Activated CD4-positive, alpha-beta T cell treated with anti-CD3 and anti-CD28 coated beads, Interleukin-2, amount 50 U/mL, for 24 hours (primary cell): ENCODE measurements at places on chromosomes 11 and 22.

DNA sequence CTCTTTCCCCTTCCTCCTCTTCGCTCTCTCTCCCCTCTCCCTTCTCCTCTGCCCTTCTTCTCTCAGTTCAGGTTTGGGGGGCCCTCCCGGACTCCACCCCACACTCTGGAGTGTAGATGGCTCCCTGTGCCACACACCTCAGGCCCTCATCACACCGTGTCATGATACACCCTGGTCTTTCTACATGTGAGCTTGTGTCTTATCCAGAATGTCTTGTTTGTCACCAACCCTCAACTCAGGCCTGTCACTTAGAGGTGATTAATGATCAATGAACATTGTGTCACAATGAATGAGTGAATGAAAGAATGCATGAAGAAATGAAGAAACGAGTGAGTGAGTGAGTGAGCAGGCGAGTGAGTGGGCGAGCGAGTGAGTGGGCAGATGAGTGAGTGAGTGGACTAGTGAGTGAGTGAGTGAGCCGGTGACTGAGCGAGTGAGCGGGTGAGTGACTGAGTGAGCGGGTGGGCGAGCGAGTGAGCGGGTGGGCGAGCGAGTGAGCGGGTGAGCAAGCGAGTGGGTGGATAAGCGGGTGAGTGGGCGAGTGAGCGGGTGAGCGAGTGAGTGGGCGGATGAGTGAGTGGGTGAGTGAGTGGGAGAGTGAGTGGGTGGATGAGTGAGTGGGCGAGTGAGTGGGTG is 33.8 kb downstream of the CAPN1 start:
- DNase-seq = no peak

GRCh38 chr22:43844560-43845545 is 17.5 kb downstream of the SULT4A1 start:
- DNase-seq = no peak

GRCh38 chr11:134701564-134702165 is 289.6 kb upstream of the B3GAT1 start:
- no peak for DNase-seq

DNA sequence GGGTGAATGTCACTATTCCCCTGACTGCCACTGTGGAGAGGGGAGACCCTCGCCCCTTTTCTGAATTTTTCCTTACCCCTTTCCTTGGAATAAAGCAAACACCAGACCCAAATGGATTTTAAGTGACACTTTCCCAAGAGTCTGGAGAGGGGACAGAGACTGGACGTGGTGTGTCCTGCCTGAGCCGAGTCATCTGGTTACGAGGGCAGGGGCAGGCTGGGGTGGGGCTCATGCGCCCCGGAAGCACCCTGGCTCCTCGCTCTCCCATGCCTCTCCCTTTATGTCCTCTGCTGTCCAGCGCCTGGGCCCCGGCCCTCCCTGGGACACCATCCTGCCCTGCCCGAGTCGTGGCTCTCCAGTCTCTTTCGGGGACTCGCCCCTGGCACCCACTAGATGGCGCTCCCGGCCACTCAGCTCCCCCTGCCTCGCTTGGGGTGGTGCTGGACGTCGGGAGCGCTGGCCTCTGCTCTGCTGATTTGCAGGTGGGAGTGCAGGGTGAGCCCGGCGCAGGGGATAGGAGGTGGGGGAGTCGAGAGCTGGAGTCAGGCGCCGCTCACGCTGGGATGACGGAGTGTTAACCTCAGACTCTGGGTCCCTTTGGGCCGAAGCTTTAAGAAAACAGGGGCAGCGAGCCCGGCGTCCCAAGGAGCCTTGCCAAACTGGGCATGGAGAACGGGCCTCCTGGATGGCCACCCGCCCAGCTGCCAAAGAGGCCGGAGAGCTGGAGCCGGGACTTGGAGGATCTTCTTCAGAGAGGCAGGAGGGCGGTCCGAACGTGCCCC is 89.8 kb downstream of the RPS6KA4 start:
- peak; percentile 60 for DNase-seq

DNA sequence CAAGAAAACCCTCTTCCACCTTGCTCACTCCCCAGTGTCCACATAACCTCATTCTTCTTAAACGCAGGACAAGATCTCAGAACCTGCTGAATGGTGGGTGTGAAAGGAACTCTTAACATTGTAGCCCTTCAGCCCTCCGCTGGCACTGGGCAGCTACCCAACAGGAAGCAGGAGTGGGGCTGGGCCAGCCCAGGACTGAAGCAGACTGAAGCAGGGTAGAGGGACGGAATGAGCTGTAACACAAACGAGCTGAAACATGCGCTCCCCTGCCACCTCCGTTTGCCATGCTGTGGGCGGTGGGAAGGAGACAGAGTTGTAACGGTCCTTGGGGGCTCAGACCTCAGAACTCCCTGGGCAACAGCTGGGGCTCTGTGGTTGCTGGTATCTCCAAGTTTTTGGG is 23.6 kb downstream of the NPAT start:
- DNase-seq = no peak

DNA sequence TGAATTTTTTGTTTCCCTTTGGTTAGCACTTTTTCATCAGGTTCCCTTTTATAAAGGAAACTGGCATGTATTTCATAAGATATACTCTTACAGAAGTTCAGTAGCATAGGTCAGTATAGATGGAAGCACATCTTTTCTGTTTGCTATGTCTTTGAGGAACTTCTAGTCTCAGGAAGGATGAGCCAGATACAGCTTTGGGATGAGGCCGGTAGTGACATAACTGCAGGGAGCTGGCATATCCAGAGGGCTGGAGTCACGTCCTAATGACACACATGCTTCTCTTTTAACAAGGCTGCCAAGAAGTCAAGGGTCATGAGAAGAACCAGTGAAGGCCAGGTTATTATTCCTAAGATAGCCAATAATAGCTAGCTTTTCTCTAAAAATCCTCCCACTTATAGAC is 33.3 kb upstream of the ADSL start:
- no peak for DNase-seq

DNA sequence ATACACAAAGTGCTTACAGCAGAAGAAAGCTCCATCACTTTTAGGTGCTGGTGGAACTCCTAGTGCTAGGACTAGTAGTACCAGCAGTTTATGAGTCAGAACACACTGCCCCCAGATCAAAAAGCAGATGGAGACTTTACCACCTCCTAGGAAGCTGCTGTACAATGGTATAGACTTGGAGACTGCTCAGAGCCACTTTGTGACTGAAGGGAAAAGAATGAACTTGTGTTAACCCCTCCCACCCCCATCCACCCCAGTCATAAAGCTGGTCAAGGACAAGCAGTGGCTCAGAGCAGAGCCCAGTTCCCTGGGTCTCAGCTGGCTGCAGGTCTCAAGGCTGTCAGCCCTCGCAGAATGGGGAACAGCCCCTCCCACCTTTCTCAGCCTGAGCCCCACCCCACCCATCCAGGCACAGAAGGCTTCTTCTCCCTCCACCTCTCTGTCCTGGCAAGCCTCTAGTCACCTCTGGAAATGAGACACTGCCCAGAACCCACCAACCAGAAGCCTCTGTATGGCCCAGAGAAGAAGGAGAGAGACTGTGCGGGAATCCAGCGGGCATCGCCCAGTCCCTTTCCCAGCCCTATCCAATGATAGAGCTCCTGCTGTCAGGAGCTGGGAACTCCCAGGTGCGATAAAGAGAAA is 23.8 kb downstream of the PACSIN2 start:
- no peak for DNase-seq

- no peak for DNase-seq
Measured at GRCh38 chr11:36073411-36074203, 129.7 kb downstream of the LDLRAD3 start.

GRCh38 chr11:57981536-57981935 is 42.1 kb upstream of the OR9Q1 start:
- DNase-seq = no peak

GRCh38 chr11:8283100-8283464 is 19.4 kb upstream of the LMO1 start:
- no peak for DNase-seq

- DNase-seq = no peak
Measured at GRCh38 chr22:27800250-27801201, 1.0 kb downstream of the MN1 start.

DNA sequence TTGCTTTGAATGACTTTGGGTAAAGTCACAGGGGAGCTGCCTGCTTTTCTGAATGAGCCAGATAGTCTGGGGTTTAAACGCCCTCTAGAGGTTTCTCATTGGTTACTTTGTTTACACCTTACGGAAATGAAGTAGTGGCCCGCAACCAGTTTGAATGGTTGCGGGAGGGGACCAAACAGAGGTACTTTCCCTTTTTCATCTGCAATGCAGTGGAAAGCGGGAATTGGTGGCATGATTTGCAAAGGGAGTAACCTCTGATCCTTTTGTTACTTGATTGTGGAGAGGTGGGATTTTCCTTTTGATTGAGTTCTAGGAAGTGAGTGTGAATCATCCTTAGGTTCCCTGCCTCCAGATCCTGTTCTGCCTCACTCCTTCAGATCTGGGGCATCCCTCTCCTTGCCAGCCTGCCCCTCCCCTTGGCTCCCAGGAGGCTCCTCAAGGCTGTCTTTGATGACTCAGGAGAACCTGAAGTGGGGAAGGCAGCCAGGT is 15.9 kb upstream of the GLYATL1 start:
- no peak for DNase-seq

- DNase-seq = no peak
Measured at GRCh38 chr11:103586756-103587155, 449.7 kb upstream of the DDI1 start.

DNA sequence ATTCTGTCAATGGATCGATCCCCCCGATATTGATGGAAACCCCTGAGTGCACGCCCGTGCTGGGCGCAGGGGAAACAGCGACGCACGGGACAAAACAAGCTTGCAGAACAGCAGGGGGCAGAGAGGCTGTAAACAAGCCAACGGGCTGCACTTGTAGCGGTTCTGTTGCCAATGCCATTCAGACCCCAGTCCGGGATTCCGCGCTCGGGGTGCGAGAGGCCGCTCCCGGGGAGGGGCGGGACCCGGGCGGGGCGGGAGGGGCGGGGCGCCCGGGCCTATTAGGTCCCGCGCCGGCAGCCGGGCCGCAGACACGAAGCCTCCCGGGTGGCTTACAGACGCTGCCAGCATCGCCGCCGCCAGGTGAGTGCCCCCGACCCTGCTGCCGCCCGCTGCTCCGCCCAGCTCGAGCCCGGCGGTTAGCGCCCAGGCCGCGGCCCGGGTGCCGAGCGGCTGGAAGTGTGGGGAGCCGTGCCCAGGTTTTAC is at the start of gene BIK:
TSS of gene BIK (plus strand) at position 307 of the 483 bp plus-strand sequence. CDS start 13,273 bp downstream, outside the sequence.
- peak; percentile 13 for DNase-seq

- no peak for DNase-seq
Measured at GRCh38 chr11:18145837-18146236, 13.5 kb downstream of the MRGPRX3 start.

- no peak for DNase-seq
Measured at GRCh38 chr11:75578977-75579376, 16.9 kb downstream of the SERPINH1 start.

GRCh38 chr11:12127206-12127898 is 17.0 kb downstream of the MICAL2 start:
- DNase-seq = no peak

DNA sequence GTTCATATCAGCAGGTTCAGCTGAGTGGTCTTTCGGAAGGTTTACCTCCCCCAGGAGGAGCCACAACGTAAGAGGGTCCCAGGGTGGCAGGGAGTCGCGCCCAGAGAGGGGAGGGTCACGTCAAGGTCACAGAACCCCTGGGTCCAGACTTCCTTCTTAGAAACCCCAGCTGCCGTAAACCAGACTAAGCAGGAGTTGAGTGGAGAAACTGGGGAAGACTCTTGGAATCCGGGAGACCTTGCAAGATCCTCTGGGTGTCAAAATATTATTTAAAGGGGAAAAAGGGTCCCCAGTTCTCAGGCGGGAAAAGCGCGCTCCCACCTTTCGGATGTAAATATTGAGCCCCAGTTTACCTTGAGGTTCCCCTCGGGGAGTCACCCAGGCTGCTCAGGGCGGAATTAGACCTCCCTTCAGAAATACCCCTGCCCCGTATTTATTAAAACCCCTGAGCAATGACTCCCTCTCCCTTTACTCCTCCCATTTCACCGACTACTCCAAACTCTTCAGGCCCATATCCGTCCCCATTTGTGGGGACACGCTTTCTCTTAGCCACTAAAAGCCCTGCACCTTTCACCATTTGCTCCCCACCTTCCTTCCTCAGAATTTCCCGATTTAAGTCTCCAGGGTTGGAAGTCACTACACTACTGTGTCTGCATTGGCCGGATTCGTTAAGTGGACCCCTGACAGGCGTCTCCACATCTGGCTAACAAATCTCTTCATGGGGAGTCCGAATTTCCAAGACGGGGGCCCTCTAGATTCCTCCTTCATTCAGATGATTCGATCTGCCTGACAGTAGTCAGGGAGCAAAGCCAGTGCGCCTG is 4.2 kb downstream of the SLC17A6 start:
- DNase-seq = no peak

DNA sequence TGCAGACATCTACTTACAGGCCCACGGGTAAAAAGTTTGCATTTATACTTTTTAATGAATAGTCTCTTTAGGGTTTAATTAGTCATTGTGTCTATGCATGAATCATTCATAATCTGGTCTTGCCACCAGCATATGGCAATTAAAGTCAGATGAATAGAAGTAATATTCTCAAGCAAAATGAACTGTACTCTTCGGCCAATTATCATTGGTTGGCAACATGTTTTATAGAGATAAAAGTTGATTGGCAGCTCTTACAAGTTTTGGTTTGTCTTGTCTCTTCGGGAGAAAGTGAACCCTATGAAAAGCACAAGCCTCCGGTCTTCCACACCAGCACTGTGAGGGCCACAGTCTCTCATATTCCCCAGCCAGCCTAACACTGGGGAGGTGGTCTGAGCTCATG is 97.8 kb downstream of the OSBP2 start:
- DNase-seq = no peak

GRCh38 chr11:65180877-65181568 is 705 bp upstream of the CAPN1 start:
- peak; percentile 36 for DNase-seq

DNA sequence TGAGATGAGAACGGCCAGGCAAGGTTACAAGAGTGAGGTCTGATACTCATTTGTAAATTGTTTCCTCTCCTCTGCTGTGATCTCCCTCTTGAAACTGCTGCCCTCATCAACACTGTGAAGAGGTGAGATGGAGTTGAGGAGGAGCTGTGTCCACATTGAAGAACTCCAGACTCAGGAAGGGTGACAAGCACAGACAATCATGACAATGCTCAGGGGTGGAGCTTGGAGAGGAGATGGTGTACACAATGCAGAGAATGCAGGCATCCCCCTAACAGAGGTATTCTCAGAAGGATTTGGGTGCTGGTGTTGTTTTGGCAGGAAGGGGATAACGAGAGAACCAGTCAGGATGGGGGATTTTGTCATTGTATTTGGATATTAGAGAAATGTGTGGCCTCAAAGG is 21.5 kb upstream of the MMP7 start:
- no peak for DNase-seq

DNA sequence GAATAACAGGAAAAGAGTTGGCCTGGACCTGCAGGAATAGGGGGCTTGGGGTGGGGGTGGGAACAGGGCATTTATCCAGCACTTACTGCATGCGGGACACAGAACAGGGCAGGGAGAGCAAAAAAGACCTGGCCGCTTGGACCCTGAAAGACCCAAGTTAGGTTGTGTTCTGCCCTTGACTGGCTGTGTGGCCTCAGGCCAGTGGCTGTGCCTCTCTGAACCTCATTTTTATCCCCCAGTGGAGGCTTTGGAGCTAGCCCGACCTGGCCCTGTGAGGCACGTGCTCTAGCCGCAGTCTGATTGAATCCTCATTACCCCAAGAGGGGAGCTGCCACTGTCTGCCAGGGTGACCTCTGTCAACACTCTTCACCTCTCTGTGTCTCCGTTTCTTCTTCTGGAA is 68.7 kb downstream of the MN1 start:
- DNase-seq = no peak
